ENCODE measurements at places on chromosomes 4 and X. TPM values are rescaled to one million over a fixed set of nuclear protein-coding genes. Genes with fewer than 3 reads are reported as not detected.

BEX3 gene
- 525 TPM for total RNA-seq

SLC4A4 gene
- total RNA-seq, result 0.10 TPM

CLNK gene
- total RNA-seq, result not detected

SNCA gene
- 125 TPM for total RNA-seq

SH3TC1 gene
- not detected for total RNA-seq

CPLX1 gene
- total RNA-seq, result 4.7 TPM

ZNF518B gene
- 13.0 TPM for total RNA-seq

TRIM60 gene
- total RNA-seq, result not detected

OR13H1 gene
- total RNA-seq, result not detected

GLUD2 gene
- total RNA-seq, result 1.4 TPM

XKRX gene
- not detected for total RNA-seq

GATA1 gene
- total RNA-seq, result not detected

EDA2R gene
- 5.8 TPM for total RNA-seq

RBM47 gene
- total RNA-seq, result 49.7 TPM

APELA gene
- not detected for total RNA-seq

VCX3B gene
- not detected for total RNA-seq

LAMP2 gene
- 50.5 TPM for total RNA-seq

SMPX gene
- total RNA-seq, result not detected

RIBC1 gene
- total RNA-seq, result 3.5 TPM

GLOD5 gene
- total RNA-seq, result not detected

LIAS gene
- total RNA-seq, result 34.7 TPM

PLP1 gene
- not detected for total RNA-seq

GAGE12E gene
- not detected for total RNA-seq

NONO gene
- total RNA-seq, result 667 TPM

ASMT gene
- not detected for total RNA-seq

LUZP4 gene
- not detected for total RNA-seq

SLC49A3 gene
- total RNA-seq, result not detected

CT45A1 gene
- total RNA-seq, result not detected

CITED1 gene
- total RNA-seq, result 4.3 TPM

RTL9 gene
- not detected for total RNA-seq

Measured in G401 (cell line).